ENCODE measurements at places on chromosomes 11 and 22. TPM values are rescaled to one million over a fixed set of nuclear protein-coding genes. Genes with fewer than 3 reads are reported as not detected.

Gene ANKK1
- total RNA-seq: not detected

Gene OR52I2
- not detected for total RNA-seq

- no peak overlapping the region for H3K4me3 ChIP-seq
- no peak overlapping the region for H3K27ac ChIP-seq
- no peaks in the 10 kb centered on the region for H3K4me1 ChIP-seq
- no peak for DNase-seq
These were observed 444.4 kb downstream of the BUD13 start for GRCh38 chr11:116328391-116328790.

Gene CCDC81
- total RNA-seq: 8.1 TPM

DNA sequence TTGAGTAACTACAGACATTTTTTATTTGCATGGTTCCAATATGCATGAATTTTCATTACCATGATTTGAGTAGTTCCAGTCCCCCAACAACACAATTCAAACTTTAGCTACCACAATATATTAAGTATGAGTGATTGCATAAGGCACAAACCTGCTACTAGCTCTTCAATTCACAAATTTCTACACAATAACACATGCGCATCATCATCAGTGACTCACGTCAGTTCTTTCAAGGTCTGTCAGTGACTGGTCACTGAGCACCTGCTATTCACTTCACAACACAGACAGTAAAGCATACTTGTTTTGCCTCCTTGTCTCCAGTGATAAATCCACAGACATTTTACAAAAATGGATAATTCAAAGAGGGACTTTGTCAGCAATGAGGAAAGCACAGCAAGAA lies 435.1 kb upstream of the CCDC90B start:
- no peaks in the 10 kb centered on the region for H3K36me3 ChIP-seq
- H3K4me3 ChIP-seq: no peak overlapping the region
- H3K27me3 ChIP-seq: no peaks in the 10 kb centered on the region
- peak; percentile 3 for DNase-seq
- peaks cover 7% of the 10 kb centered on the region for H3K4me1 ChIP-seq
- H3K27ac ChIP-seq: no peak overlapping the region

Measured in HFFc6 (cell line).